ENCODE measurements at places on chromosomes 11 and 22.

GRCh38 chr11:86800076-86800959 lies at the start of gene PRSS23:
Gene PRSS23 (plus strand): TSS chr11:86800542. CDS start chr11:86807644, 7,102 bp downstream.
- DNase-seq = peak; percentile 76

- DNase-seq = no peak
Observed at GRCh38 chr11:6077723-6078122, 29.8 kb upstream of the OR56B4 start.

GRCh38 chr22:31586137-31586920 lies 75.7 kb downstream of the PISD start:
- DNase-seq = no peak

- no peak for DNase-seq
Observed at GRCh38 chr11:69145050-69145380, 10.7 kb upstream of the SMIM38 start.

GRCh38 chr22:50530580-50530876 lies 716 bp upstream of the TYMP start:
- no peak for DNase-seq

- no peak for DNase-seq
Observed at GRCh38 chr22:42074132-42074811, at the start of gene PHETA2. Gene PHETA2 (plus strand): TSS chr22:42074248. CDS start chr22:42077294, 3,046 bp downstream.

- no peak for DNase-seq
Observed at GRCh38 chr11:119727523-119728151, 1.4 kb downstream of the NECTIN1 start.

DNA sequence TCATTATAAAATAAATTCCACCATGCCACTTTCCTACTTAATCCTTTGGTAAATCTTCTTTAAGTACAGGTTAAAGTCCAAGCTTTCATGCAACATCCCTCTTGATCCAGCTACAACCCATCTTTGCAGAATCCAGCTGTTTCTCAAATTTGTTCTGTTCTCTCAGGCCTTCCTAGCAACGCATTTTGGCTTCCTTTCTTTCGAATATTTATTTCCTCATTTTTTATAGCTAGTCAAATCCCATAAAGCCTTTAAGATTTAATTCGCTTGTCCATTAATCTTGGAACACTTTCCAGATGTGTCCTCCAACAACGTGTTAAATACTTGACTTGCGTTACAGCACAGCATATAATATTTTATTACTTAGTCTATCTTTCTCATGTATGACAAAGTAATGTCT lies 600.1 kb upstream of the CHORDC1 start:
- DNase-seq = no peak

DNA sequence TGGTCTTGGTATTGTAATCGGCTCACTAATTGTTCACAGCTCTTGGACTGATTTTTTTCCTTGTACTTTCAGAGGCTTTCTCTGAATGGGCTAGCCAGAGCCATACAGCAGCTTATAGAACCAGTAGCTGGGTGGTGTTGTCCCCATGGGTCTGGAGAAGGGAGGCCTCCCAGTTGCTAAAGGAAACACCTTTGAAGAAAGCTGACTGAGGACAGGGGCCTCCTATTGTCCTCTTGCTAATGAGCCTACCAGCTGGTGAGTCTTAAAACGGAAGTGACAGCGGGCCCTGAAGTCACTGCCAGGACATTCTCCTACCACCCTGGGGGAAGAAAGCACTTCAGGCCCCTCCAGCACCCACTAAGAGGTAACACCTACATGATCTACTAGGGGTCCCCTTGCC lies 9.9 kb downstream of the FADS3 start:
- DNase-seq = no peak

DNA sequence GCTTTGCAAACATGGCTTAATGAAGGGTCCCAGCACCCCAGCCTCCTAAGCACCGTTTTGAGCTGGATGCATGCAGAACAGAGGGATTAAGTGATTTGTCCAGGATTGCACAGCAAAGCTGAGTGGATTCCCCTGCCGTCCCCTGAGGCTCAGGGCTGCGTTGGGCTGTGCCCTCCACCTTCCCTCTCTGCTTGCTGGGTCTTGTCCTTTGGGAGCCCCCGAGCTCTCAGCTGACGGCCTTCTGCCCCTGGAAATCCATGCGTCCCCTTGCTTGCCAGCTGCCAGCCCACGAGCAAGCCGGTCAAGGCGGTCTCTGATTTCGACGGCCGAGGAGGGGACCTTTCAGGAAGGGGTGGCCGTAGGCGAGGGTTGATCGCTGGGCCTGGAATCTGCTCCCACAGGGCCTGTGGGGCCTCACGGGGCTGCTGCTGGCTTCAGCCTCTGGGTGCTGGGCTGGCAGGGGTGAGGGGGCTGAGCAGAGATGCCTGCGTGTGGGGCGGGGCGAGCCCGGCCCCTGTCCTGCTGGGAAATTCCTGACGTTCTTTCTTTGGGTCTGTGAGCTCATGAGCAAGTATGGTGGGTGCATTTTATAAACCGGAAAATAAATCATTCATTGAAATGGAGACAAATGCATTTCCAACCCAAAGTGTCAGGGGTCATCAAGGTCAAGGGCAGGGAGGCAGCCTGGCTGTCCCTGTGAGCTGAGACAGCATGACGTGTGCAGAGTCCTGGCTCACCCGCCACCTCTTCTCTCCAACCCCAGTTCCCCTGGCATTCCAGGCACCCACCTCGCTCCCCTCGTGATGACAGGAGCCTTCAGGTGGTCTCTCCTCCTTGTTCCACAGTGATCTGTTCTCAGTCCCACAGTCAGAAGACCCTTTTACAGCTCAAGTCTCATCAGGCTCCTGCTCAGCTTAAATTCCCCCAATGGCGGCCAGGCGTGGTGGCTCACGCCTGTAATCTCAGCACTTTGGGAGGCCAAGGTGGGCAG lies 28.1 kb downstream of the FGF4 start:
- DNase-seq = no peak

DNA sequence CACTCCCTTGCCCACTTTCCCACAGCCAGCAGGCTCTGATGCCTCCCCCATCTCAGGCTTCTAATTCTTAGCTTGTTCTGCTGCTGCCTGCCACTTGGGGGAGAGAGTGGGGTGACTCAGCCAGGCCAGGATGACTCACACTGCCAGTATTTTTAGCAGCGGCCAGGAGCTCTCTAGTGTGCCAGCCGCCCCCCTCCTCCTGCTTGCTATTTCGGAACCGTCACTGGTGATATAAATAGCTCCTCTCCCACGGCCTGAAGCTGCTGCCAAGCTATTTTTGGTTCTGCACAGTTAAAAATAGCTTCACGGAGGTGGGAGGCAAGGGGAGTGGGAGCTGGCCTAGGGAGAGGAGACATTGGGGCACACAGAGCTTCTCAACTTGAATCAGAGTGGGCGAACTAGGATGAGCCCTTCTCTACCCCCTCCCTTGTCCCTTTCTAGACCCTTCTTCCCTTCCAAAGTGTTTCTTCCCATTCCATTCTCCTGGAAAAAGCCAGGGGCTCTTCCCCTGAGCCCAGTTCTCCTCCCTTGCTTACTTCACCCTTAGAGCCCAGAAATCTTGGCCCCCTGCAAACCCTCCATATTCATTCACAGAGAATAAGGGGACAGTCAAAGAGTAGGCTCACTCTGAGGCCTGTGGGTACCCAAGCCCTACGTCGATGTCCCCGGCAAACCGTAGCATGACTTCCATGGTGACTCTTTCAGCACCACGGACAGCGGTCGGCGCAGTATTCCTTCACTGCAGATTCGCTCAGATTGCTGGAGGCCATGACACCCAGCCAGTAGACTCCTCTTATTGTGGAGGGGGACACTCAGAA lies 2.5 kb upstream of the NPAS4 start:
- DNase-seq = peak; percentile 94

DNA sequence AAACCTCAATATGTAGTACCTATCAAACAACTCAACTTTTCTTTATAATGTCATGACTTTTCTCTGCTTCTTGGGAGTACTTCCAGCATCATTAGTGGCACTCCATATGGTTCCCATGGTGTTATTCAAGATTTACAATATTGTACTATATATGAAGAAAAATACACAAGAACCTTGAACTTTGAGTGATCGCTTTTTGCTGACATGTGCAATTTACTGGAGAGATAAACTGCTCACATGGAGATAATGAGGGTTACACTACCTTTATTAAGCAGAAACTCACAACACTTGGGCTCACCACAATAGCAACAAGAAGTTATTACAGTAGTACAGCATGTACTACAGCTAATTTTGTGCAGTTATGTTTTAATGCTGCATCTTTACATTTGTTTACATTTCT lies 388.2 kb downstream of the DLG2 start:
- DNase-seq = no peak

DNA sequence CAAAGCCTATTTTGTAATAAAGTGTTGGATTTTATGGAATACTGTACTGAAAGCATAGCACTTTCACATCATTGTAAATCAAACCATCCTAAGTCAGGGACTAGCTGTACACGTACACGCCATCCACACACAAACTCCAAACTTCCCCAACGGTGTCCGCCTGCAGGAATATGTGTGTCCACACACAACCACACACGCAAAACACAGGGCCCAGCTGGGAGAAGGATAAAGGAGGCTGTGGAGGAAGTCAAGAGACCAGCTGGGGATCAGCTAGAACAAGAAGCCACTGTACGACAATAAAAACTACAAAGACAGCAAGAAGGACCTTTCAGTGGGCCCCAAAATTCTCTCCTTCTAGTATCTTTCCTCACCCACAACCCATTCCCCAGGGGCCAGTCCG lies 1.6 kb downstream of the TRIM29 start:
- no peak for DNase-seq

- DNase-seq = no peak
Observed at GRCh38 chr11:76459299-76459698, 14.5 kb downstream of the EMSY start.

DNA sequence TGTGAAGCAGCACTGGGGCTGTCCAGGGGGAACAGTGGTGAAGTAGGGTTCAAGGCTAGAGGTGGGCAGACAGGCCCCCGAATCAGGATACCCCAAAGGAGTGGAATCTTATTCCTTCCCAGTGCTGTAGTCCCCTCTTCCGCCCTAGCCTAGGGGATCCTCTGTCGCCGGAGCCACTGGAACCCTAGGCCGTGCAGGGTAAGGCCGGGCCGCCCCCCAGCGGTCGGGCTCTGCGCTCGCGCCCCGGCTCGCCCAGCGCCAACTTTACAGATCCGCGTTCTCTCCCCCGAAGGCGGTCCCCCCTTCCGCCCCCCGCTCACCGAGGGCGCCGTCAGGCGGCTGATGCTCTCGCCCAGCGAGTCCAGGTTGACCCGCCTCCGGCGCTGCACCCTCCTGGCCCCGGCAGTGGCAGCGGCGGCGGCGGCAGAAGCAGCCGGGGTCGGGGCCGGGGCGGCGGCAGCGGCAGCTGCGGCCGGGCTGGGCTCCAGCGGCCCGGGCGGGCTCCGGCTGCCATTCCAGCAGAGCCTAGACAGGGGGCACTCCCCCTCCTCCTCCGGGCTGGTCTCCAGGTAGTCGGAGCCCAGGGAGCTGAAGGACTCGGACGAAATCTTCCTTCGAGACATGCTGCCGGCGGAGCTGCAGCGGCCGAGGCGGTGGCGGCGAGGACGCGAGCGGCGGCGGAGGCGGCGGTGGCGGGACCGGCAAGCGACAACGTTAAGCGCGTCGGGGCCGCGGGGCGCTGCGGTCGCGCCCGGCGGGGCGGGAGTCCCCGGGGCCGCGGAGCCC lies 650 bp downstream of the GUCY1A2 start:
- peak; percentile 57 for DNase-seq

DNA sequence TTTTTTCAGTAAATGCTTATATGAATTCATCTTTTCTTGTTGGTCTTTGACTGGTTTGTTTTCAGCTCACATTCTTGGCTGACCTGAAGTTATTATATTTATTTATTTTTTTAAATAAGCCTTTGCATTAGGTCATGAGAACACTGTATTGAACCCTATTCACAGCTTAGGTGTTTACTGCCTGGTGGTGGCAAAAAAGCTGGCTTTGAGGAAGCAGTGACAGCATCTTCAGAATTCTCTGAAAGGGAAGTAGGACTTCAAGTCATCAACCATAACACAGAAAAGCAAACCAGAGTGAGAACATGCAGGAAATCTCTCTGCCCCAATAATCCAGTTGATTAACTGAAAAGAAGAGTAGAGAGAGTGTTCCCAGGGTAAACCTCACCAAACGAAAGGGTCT lies 30.3 kb upstream of the MMP13 start:
- no peak for DNase-seq

GRCh38 chr11:10317151-10317755 lies 12.4 kb downstream of the ADM start:
- no peak for DNase-seq

DNA sequence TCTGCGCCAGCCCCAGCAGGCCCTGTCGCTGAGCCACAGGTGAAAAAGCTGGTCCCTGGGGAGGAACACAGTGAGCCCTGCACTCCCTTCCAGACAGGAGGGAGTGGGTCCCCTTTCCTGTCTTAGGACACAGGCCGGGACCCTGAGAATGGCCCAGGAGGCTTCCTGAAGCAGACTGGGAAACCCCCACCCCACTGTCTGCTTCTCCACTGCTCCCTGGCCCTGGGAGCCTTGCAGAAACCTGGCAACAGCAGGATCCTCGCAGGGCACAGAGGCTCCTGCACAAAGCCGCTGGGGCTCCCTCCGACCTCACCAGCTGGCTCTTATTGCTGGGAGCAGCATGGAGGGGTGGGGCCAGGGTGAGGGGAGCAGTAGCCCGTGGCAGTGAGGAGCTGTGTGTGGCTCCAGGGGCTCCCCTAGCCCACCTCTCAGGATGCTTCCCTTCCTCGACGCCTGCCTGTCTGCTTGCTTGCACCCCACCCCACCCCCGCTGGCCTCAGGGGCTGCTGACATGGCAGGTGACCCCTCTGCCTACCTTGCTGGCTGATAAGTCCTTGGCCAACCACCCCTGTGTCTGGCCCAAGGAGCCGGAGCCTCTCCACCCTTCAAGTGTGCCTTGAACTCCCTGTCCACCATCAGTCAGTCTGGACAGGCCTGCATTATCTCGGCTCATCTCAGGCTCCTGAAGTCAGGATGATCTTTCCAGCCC lies 72.1 kb upstream of the KCNQ1OT1 start:
- DNase-seq = no peak

DNA sequence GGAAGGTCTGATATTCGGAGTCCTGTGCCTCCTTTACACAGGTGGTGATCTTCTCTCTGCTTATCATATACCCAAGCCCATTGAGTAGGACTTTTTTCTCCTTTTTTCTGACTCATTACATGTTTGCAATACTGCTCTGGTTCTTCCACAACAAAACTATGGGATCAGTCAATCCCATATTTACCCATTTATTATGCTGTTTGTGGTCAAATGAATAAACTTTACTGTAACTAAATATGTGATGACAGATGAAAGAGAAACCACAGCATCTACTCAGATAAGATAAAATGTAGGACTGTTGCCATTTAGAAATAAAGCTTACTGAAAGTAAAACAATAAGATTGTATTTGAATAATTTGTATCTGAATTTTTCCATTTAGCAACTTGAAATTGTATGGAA lies 958.7 kb upstream of the FAT3 start:
- peak; percentile 42 for DNase-seq

GRCh38 chr11:96827164-96827563 lies 437.4 kb downstream of the JRKL start:
- peak; percentile 60 for DNase-seq

GRCh38 chr11:26227301-26227746 lies 104.6 kb upstream of the ANO3 start:
- DNase-seq = peak; percentile 9

- DNase-seq = peak; percentile 9
Observed at GRCh38 chr11:24240496-24241175, 256.2 kb upstream of the LUZP2 start.

- DNase-seq = no peak
Observed at GRCh38 chr11:87203907-87204602, 166.3 kb downstream of the TMEM135 start.

GRCh38 chr11:79100093-79100910 lies 340.5 kb downstream of the TENM4 start:
- DNase-seq = peak; percentile 41
